CD8-positive, alpha-beta memory T cell (primary cell): ENCODE measurements at places on chromosomes 5 and 9. TPM values are rescaled to one million over a fixed set of nuclear protein-coding genes. Genes with fewer than 3 reads are reported as not detected.

DNA sequence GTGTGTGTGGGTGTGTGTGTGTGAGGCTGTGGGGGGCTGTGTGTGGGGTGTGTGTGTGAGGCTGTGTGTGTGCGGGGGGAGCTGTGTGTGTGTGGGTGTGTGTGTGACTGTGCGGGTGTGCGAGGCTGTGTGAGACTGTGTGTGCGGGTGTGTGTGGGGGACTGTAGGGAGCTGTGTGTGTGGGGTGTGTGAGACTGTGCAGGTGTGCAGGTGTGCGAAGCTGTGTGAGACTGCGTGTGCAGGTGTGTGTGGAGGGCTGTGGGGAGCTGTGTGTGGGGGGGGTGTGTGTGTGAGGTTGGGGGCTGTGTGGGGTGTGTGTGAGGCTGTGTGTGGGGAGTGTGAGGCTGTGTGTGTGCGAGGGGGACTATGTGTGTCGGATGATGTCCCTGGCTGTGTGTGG, 23.2 kb downstream of the AHRR start:
- no peak for DNase-seq

Gene SLC45A2
- total RNA-seq: not detected

- DNase-seq: no peak
Measured at GRCh38 chr5:123088031-123088805, 823 bp upstream of the PRDM6 start.

Gene SVEP1
- total RNA-seq: not detected

DNA sequence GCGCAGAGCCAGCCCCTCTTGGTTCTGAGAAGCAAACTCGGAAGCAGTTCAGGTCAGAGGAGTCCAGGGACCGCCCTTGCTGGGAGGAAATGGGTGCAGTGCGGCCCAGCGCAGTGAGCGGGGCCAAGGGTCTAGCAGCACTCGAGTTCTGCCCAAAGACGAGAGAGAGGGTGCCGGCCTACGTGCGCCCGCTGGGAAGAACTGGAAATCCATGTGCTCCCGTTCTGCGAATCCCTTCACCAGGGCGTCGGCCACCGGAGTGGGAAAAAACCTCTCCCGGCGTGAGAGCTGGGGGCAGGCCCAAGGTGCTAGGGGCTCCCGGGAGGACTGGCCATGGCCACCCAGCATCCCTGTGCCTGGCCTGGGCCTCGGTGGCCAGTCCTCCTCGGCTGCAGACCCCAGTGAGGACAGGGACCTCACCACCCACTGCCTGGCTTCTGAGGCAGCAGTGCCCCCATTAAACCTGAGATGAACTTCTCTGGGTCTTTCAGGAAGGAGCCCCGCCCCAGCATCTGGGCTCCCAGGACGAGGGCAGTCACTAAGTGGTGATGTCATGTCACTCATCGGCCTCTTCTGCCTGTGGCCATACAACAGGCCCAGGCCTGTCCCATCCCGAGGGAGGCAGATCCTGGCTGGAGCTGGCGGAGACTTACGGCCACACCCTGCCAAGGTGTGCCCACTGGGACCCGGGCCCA, 10.6 kb downstream of the TMEM250 start:
- DNase-seq: no peak

GRCh38 chr9:134025606-134026541, 593 bp downstream of the BRD3OS start:
- DNase-seq: peak; percentile 41

Gene SMIM32
- not detected for total RNA-seq

- no peak for DNase-seq
Measured at GRCh38 chr5:61401726-61402125, 69.7 kb downstream of the ZSWIM6 start.

DNA sequence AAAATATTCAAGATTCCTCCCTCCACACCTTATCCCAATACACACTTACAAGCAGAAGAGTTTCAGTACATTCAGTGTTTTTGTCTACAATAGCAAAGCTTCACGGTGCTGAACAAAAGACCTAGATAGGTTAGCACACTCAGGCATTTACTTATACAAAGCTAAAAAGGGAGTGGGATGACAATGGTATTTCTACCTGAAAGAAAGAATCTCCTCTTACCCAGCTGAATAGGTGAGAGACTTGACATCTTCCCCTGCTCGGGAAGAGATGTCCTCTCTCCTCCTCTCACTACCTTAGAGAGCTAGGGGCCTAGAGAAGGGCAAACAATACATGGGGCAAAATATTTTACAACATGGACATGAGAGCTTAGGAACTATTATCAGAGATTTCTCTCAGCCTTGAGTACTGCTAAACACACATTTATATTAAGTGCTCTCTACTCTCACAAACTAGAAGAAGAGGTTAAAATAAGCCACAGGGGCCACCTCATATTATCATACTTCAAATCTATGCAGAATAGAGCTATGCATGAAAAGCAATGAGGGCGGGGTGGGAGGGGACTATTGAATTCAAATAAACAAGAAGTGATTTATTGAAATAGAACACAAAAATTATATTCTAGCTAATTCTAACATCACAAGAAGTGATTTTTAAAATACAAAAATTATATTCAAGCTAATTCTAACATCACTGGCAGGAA, 38.6 kb upstream of the RNF38 start:
- no peak for DNase-seq

DNA sequence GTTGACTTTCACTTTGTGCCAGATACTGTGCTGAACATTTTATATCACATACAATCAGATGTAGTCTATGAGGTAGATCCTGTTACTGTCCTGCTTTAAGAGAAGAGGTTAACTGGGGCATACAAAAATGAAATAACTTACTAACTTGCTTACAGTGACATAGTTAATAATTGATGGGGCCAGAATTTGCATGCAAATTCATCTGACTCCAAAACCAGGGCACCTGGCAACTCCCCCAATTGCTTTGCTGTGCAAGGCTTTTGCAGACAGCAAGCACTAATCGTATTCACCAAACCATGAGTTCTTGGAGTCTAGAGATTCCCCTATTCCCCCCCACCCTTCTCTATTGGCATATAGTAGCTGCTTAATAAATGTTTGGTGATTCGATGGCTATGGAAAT, 155.9 kb downstream of the TTLL11 start:
- DNase-seq: no peak

DNA sequence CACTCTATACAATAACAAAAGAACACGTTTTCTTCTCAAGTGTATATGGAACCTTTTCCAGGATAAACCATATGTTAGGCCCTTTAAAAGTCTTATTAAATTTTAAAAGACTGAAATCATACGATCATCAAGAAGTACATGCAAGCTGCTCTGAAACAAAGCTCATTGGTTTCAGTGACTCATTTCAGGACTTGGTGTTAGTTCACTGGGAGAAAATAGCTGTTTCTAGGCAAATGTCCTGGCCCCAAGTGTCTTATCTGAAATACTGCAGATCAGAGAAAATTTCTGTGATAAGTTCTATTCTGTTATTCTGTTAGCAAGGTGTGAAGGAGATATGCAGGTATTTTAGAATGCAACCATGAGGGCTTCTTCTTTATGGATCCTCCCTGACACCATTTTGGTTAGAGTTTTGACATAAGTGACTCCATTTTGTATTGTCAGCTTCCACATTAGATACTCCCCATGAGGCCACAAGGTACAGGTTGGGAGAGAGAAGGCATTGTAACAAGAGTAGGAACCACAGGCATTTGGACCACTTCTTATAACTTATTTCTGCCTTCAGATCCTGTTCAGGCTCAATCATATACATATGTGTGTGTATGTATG, 7.5 kb upstream of the CCDC180 start:
- no peak for DNase-seq

GRCh38 chr9:18235181-18235908, 238.6 kb upstream of the ADAMTSL1 start:
- no peak for DNase-seq

DNA sequence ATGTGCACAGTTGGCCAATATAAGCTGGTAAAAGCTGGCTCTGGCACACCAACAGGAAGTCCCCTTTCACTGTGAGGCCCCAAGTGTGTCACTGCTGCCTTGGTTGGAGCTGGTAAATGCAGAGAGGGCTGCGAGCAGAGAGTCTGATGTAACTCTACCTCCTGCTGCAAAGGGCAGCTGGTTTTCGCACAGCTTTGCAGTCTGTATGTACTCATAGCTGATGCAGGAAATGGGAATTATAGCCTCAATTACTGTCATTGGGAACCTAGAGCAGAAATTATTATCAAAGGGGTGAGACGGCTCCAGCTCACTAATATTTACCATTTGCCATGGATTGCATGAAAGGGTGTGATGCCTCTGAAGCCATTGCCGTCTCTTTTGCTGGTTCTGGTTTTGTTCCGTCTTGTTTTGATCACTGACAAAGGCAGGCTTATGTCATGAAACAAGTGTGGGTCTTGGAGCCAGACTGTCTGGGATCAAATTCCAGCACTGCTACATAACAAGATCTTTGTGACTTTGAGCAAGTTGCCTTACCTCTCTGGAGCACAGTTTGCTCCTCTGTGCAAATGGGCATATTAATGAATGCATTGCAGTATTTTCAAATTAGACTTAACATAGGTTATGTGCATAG, 124.3 kb upstream of the SLC25A48 start:
- no peak for DNase-seq

- no peak for DNase-seq
Measured at GRCh38 chr5:88045165-88045564, 223.5 kb downstream of the TMEM161B start.

- DNase-seq: peak; percentile 7
Measured at GRCh38 chr5:73170522-73170921, 2.5 kb upstream of the TMEM174 start.
